ENCODE measurements at places on chromosomes 4 and X.

GRCh38 chrX:24463077-24463476 lies 2.0 kb upstream of the PDK3 start:
- DNase-seq, result no peak

GRCh38 chr4:127445471-127445870 lies 187.3 kb upstream of the INTU start:
- no peak for DNase-seq

DNA sequence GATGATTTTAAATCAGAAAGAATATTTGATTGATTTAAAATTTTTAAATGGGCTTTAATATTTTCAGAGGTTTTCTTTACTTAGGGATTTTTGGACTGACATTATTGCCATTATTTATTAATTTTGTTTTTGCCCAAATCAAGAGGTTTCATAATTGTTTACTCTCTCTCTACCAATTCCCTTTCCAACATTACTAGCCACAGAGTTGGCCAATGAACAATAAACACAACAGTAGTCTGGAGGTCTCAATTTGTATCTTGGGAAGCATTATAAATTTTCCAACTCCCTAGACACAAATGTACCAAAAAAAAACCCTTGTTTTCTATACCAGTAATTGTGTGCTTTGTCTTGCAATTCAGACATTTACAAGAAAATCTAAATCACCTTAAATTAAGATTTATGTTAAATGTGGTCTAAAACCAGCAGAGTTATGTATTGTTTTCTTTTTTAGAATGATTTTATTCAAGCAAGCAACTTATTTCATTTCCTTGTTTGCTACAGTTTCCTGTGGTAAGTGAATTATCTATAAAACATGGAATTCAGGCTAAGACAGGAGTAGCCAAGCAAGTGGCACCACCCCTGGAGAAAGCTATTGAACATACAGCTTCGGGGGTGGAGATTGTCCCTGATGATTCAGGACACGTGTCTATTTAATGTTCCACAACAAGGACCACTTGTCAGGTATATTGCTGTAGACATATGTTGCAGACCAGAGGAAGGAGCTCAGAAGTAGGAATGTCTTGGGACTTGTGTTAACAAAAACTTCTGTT lies 622 bp downstream of the KLKB1 start:
- DNase-seq, result no peak

GRCh38 chr4:103073792-103074438 lies 2.6 kb downstream of the SLC9B2 start:
- no peak for DNase-seq

DNA sequence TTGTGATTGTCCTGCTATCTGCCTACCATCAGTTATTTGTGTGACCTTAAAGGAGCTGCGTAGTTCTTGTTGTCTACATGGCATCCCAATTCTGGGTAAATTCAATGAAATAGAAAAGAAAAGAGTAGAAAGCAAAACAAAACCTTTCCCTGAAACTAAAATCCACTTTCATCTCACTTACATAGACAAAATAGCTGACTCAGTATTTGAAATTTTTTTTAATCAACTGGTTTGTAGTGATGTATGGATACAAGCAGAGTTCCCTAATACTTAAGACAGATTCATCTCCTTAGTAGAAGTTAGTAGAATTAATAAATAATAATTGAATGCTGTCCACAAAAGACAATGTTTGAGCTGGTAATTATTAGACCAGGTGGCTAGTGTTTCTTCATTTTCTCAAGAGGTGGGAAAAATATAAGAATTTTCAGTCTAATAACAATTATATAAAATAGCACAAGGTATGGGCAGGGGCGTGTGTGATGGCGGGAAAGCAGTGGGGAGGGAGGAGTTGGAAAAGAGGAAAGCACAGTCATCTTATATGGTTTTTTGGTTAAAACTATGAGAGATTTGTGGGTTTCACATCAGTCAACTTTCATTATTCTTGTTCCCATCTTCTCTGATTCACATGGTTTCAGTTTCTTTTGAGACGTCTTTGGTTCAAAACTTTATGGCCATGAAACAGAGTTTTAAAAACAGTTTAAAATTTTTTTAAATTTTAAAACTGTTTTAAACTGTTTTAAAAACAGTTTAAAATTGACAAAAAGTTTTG lies 275.2 kb downstream of the SPRY1 start:
- peak; percentile 67 for DNase-seq

DNA sequence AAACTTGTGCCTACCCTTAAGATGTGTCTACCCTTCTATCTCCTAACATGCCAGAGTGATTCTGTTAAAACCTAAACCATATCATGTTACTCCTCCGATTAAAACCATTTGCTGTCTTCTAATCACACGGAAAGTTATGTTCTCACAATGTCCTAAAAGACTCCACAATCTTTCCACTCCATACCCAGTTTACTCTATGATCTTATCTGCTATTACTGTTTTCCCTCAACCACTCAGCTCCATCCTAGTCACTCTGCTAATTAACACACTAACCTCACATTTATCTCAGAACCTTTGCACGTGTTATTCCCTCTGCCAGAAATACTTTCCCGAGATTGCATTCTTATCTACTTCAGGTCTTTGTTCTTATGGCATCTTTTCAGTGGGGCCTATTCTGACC lies 47.6 kb upstream of the UPRT start:
- no peak for DNase-seq

DNA sequence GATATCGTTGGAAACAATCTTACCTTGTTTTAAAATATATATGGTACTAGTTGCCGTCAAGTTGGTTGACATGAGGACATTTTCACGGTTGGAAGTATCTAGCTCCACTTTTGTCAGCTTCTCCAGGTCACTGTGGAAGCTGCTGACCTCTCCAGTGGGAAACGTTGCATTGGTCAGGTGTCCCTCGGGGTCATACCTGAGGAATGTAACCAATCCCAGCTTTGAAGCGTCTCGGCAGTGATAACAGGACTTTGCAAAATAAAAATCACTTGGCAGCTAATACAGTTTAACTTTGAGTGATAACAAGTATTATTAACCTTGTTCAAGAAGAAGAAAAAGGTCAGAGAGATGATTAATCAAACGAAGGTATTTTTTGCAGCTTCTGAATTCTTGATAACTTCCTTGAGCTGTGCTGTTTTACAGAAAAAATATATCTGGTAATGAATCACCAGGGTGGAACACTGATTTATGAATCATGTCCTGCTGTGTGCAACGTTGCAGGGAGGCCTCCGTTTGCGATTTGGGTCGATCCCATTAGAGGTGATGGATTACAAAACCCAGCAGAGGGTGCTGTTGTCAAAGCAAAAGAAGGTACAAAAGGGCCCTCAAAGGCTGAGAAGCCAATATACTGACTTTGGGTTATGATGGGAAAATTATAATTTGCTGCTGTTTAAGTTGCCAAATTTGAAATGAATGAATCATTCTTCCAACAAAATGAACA lies 60.1 kb downstream of the SH2D1A start:
- DNase-seq, result peak; percentile 87

GRCh38 chrX:11766487-11766886 lies 8.4 kb downstream of the MSL3 start:
- DNase-seq, result no peak

DNA sequence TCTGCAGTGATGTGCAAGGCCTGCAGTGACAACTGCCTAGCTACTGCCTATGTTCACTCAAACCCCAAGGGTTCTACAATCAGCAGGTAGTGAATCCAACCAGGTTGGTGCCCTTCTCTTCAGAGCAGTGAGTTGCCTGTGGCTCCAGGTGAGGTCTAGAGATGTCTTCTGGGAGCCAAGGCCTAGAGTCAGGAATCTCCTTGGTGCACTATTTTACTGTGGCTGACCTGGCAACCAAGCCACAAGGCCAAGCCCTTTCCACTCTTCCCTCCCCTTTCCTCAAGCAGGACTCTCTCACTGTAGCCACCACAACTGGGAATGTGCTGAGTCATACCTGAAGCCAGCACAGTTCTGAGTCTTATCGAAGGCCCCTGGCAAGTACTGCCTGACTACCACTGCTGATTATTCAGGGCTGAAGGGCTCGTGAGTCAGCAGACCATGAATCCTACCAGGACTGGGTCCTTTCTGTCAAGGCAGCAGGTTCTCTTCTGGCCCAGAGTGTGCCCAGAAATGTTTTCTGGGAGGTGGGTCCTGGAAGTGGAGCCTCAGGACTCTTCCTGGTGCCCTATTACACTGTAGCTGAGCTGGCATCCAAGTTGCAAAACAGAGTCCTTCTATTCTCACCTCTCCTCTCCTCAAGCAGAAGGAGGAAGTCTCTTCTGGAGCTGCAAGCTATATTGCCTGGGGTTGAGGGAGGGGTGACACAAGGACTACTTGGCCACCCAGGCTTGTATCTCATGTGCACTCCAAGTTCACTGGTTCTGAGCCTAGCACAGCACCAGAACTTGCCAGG lies 111.6 kb downstream of the BTC start:
- DNase-seq, result no peak

- DNase-seq, result no peak
Measured at GRCh38 chr4:143625632-143626031, 74.8 kb downstream of the FREM3 start.

DNA sequence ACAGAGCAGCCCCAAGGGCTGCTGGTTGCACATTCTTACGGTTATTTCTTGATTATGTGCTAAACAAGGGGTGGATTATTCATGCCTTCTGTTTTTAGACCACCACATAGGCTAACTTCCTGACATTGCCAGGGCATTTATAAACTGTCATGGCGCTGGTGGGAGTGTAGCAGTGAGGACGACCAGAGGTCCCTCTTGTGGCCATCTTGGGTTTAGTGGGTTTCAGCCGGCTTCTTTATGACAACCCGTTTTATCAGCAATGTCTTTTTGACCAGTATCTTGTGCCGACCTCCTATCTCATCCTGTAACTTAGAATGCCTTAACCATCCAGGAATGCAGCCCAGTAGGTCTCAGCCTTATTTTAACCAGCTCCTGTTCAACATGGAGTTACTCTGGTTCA lies 212.4 kb upstream of the GRID2 start:
- DNase-seq, result no peak

DNA sequence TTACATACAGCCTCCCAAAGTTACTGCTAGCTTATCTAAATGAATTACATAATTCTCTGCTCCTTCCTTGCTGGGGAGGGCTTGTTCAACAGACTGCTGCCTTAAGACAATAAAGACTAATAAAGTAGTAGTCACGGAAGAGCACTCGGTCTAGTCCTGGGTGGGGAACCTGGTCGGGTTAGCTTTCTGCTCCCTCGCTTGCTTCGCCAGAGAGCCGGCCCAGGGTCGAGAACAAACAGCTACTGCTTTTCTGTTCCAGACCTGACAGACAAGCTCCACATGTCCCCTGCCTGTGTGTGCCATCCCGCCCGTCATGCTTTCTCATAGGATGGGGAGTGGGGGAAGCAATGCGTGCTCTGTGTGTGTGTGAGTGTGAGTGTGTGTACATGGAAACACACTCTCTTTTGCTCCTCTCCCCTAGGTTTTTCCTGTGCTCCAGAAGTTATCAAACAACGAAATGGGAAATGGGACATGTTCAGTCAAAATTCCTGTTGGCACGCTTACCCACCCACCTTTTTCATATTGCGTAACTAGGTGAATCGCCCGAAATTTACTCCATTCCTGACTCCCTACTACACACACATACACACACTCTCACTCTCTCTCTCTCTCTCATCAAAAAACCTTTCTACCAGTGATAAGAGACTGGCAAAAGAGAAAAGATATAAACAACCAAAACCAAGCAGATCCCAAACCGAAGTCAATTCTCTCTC lies 1.3 kb downstream of the NPY1R start:
- DNase-seq, result no peak

DNA sequence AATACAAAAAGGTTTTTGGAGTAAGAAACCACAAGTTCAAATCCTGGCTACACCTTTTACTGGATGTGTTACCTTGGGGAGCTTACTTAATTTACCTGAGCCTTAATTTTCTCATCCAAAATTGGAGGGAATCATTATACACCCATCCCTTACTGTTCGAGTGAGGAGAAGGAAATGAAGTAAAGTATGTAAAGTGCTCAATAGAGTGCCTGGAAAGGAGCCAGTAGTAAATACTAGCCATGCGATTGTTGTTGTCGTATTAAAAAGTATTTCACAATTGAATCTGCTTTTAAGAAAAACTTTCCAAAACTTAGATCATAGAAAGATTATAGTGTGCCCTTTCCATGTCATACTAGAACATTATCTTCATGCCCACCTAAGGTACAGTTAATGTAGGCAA lies 124.5 kb downstream of the ATXN3L start:
- DNase-seq, result no peak

GRCh38 chr4:38869511-38869910 lies 1.9 kb downstream of the FAM114A1 start:
- DNase-seq, result no peak

GRCh38 chrX:65266482-65266881 lies 268.1 kb downstream of the LAS1L start:
- DNase-seq, result no peak

Measured in activated CD4-positive, alpha-beta T cell treated with anti-CD3 and anti-CD28 coated beads, Interleukin-2, Interleukin-4, amounts not matched to agents 100 ng/mL and 50 ng/mL, durations not matched to agents 16 hours and 8 hours (primary cell).